ENCODE measurements at places on chromosomes 3 and 15.

DNA sequence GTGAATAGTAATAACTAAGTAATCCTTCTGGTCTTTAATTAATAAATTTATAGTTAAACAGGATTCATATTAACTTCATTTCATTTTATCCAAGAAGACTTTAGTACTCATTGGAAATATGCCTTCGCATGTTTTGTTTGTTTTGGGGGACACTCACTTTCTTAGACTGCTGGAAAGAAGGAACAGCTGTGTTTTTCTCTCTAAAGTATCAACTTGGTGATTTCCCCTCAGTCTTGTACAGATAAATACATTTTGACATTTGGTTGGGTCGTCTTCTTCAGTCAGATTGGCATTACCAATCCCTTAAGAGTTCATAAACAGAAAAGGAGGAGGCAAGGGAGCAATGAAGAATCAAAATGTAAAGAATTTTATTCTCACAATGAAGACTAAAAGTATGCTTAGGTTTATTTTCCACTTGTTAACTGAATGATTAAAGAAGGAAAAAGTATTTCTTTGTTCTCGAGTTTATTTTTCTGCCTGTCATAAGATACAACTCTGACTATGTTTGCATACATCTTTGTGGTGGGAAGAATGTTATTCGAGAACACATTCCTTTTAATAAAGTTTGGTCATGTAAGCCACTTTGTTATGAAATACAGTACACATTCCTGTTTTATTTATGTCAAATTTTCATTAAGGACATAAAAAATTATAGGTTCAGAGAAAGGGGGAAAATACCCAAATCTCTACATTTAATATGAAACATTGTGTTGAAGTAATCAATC lies 140.2 kb downstream of the GMNC start:
- DNase-seq, result no peak

DNA sequence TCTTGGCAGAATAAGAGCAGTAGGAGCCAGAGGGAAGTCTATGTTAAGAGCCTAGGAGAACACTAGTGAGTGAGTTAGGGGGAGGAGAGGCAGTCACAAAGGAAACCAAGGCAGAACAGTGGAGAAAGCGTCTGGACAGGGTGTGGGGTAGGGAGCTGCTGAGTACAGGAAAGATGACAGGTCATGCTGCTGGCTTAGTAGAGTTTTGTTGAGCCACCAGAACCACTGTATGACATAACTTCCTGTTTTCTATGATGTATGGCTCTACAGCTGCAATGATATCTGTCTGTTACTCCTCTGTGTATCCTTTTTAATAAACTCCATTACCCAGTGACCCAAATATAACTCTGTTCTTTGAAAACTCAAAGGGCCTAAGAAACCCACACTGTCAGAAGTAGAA lies 10.6 kb upstream of the STT3B start:
- DNase-seq, result no peak

DNA sequence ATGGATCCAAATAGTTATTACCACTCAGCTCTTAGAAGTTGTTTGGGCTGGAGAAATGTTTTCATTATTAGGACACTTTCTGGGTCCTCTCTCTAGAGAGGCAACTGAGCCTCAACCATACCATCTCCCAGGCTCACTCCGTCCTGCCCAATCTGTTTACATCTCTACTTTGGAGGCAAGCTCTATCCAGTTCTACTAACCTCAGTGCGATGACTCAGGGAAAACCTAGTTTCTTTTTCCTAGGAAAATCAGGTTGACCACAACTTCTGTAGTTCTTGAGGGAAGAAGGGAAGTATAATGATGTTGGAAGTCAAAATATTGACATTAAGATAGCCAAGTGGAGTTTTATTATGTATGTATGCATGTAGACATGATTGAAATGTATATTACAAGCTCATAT lies 40.4 kb downstream of the LPP start:
- DNase-seq, result peak; percentile 89

- DNase-seq, result peak; percentile 97
Measured at GRCh38 chr3:48595526-48596121, 495 bp upstream of the COL7A1 start.

DNA sequence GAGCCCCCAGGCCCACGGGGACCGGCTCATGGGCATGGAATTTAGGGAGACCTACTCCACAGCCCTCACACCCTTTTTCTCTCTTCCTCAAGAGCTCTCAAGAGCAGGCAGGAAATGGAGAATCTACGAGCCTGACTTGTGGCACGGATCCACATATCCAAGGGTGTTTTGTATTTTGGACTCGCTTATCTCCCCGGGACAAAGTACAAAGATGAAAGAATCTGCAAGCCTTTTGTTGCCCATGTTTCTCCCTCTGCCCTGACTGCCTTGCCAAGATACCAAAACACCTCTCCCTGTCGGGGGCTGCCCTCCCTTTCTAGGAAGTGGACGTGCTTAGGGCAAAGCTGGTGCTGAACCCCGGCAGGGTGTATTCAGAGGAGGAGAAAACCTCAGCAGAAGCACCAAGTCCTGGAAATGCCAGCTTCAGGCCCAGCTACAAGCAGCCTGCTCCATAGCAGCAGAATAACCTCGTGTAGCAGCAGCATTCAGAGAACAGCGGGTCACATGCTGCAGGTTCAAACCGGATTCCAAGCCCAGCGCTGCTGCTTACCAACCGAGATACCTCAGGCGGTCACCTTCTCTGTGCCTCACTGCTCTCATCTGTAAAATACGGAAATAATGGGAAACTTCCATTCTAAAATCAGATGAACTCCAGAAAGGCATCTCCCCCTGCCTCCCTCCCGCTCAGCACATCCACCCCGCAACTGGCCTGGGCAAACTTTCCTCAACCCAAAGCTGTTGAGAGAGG lies 35.2 kb downstream of the DNASE1L3 start:
- peak; percentile 37 for DNase-seq

DNA sequence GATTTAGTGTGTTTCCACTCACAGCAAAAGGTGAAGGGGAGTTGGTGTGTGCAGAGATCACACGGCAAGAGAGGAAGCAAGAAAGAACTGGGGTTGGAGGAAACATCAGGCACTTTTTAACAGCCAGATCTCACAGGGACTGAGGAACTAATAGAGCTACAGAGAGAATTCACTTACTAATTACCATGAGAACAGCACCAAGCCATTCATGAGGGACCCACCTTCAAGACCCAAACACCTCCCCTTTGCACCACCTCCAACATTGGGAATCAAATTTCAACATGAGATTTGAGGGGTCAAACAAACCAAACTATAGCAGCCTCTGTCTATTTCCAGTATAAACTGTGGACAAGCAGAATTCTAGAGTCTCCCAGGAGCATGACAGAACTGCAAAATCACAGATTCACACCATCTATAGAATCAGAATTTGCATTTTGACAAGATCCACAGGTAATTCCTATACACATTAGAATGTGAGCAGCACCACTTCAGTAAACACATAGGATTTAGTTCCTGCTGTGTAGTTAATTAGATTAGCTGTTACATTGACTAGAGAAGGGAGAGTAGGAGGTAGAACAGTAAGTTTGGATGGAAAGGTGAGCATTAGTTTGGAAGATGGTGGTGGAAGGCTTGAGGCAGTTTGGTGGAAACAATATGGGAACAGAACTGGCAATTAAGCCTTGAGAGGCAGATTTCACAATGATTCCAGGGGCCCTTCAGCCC lies 311.7 kb downstream of the NSUN3 start:
- DNase-seq, result no peak

- peak; percentile 75 for DNase-seq
Measured at GRCh38 chr3:31704591-31705179, 172.0 kb downstream of the STT3B start.

DNA sequence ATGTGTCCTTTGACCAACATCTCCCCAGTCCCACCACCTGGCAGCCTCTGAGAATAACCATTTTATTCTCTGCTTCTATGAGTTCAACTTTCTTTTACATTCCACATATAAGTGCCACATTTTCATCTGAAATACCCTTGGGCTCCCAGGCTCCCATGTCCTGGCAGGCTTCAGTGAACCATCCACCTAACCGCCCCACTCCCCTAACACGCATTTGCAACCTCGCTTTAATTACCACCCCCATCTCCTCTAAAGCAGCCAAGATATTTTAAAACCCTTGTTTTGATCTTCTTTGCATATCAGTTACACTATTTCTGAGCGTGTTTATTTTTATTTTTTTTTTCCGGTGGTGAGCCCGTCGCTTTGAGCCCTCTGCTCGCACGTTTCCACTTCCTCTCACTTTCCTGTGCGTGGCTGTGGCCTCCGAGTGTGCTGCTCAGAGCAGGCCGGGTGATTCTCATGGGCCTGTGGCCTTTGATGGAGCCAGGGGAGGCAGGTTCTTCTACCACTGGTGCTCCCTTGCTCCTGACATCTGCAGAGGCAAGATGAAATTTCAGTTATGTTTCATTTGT lies 195.4 kb upstream of the LPP start:
- DNase-seq, result no peak

DNA sequence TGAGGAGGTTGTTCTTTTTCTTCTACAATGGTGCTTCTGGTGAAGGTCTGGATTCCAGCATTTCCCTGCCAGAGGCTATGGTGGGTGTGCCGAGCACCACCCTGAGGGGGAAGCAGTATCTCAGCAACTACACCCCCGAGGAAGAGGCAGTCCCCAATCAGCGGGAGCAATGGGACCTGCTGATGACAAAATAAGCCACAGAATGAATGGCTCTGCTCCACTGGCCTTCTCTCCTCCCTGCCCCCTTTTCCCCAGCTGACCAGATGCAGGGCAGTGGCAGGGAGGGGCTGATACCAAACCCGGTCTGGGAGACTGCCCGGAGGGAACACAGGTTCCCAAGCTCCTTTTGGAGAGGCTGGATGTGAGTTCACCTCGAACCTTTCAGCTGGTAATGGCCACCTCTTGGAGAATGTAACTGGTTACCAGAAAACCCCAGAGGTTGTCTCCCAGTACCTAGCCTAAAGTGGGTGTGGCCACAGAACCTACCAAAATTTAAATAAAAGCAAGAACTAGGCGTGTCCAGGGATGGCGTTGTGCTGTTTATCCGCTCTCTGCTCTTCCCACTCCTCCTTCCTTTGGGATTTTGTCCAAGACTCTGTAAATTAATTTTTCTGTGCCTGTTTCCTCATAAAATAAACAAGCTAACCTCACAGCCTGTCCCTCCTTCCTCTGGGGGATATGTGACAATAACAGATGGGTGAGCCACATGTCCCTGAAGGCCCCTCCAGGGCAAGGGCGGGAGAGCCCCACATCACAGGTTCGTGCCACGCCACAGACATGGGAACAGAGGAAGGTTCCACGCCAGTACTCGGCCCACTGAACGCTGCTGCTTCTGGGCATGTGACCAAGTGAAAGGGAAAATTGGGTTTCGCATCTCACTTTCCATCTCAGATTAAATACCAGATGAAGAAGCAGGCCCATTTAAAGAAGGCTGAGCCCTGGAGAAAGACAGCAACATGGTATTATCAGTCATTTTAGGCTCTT lies 35.1 kb upstream of the SPTBN5 start:
- DNase-seq, result peak; percentile 65

DNA sequence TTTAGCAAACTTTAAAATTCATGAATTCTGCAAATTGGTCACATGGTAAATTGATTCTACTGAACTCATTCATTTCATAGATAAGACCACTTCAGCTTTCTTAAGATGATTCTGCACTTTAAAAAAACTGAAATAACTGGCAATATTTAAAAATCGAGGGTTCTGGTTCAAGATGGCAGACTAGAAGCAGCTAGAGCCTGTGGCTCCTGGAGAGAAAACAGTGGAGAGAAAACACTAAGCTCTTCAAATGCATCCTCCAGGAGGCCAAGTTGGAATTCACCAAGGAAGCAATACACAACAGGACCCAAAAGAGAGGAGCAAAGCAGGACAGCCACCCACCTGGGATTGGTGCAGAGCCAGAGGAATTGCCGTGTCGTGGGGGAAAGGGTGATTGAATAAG lies 132.1 kb downstream of the SPATA16 start:
- DNase-seq, result no peak

DNA sequence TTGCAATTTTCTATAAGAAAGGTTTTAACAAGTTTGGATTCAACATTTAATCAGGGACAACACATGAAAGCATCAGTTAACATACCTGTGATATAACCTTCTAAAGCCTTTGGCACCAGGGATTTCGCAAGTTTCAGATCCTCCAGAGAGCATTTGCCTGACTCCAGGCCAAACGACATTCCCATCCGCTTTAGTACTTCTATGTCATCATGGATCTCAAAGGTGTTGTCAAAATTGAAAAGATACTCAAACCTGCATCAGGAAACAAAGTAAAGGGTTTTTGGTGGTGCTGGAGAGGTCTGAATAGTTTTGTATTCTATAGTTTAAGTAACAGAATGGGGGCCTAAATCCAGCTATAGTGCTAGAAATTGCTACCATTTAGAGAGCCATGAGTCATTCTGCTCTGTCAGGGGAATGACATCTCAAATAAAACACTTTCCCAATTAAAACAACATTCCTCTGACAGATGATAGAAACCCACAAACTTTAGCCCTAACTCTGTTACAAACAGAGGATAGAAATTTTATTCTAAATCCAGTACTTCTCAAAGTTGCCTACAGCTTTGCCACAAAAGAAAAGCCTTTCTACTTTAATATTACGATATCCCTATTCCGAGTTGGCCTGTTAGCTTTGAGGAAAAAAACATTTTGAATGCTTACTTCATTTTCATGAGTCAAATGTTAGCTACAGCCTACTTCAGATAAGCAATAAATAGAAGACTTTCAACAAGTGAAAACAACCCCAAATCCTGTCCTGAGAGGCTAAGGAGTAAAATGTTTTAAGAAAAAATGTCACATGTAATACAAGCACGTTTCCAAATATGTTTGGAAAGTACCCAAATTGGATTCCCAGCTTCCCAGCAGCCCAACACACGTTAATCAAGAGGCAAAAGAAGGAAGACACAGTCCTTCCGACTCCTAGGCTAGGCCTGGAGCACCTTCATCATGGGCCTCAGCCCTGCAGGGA lies 83.4 kb downstream of the ATP1B3 start:
- peak; percentile 75 for DNase-seq

- peak; percentile 62 for DNase-seq
Measured at GRCh38 chr3:49785565-49786356, 581 bp downstream of the IP6K1 start.

GRCh38 chr3:181629711-181630110 lies 82.0 kb upstream of the SOX2 start:
- no peak for DNase-seq

DNA sequence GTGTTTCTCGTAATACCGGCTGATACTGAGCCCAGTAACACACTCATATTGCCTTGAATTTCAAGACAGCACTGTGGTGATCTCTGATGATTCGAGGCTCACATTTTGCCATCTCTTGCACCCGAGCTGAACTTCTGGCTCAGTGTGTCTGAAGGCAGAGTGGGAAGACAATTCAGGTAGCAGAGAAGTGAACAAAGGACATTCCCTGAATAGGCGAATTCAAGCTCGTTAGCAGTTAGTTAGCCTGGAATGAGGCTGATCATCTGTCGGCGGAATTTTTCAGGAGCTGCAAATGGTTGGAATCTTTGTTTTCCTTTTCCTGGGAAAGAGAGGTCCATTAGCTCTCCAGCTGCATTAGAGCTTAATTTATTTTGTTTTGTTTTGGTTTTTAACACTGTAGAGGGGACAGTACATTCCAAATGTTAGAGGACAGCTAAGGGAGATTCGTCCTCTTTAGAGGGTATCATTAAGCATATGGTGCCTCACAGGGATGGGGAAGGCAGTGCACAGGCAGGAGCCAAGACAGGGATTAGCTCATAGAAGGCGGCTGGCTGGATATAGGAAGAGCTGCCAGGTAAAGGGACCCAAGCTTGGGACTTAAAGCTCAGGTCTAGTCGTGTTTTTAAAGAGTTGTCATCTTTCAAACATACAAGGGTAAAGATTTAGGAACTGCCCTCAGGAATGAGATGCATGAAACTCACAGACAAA lies 119.7 kb upstream of the DLG1 start:
- no peak for DNase-seq

All from mesenchymal stem cell (in vitro differentiated cells and primary cell).